NCI-H460 (cell line): ENCODE measurements at places on chromosomes 4 and X.

DNA sequence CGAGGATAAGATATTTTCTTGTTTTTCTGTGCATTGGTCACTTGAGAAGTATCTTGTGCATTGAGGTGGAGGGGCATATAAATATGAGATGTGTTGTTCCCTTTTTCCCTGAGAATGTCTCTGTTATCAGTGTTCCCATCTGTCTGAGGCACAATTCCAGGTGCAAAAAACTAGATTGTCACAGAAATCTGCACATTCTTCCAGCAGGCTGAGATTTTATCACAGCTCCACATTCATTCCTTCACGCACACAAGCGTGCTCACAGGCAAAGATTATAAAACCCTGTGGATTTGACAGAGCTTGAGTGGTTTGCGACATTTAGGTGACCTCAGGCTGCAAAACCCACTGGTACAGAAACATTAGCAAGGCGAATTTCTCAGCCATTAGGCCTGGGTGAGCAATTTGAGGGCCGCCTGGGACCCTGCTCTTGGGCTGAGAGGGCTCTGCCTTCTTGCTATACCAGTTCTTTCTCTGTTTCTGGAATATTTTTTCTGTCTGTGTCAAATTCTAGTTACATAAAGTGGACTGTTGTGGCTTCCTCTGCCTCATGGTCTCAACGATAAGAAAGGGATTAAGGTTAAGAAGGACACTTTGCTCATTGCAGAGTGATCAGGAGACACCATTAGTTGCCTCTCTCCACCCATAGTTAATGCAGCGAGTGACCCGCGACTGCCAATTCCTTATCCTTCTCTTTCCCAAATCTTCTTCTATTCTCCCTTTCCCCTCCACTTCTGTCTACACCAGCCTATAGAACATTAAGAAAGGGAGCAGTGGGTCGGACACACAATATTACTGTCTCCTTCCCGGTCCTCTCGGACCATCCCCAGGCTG is 86.7 kb upstream of the C1QTNF7 start:
- no peak for DNase-seq

DNA sequence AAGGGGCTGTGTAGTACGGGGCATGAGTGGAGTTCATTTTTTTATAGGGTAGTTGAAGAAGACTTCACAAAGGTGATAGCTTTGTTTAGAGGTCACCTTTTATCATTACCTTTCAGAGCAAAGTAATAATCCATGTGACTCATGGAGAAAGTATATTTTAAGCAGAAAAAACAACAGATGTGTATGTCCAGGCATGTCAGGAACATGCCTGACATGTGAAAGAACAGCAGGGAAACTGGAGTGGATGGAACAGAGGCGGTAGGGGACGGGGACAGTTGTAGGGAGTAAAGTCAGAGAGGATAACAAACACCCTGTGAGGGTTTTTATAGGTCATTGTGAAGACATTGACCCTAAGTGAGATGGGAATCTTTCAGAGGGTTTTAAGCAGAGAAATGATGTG is 107.6 kb downstream of the USP9X start:
- DNase-seq, result no peak

- DNase-seq, result no peak
Measured at GRCh38 chr4:10761903-10762302, 77.3 kb upstream of the CLNK start.

- no peak for DNase-seq
Measured at GRCh38 chrX:353566-354535, 32.9 kb downstream of the PPP2R3B start.

GRCh38 chr4:181858741-181859140 is 384.5 kb upstream of the TENM3 start:
- no peak for DNase-seq

DNA sequence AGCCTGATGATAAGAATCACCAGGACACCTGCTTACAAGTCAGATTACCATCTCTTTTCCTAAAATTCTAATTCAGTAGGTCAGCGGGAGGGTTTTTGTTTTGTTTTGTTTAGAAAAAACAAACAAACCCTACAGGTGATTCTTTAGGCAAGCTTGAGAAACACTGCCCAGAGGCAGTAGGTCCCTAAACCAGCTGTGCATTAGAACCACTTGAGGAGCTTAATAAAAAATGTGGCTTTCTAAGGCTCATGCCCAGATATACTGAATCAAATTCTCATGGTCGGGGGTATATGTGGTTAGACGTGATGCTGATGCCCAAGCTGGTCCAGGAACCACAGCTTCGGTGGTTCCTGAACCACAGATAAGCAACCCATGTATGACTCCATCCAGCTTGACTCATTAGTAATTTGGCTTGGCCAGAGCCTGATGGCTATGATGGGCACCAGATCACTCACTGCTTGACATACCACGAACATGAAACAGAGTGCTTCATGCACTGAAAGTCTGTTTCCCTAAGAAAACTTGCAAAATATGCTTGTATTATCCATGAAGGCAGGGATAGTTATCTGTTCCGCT is 338.1 kb upstream of the F9 start:
- no peak for DNase-seq

DNA sequence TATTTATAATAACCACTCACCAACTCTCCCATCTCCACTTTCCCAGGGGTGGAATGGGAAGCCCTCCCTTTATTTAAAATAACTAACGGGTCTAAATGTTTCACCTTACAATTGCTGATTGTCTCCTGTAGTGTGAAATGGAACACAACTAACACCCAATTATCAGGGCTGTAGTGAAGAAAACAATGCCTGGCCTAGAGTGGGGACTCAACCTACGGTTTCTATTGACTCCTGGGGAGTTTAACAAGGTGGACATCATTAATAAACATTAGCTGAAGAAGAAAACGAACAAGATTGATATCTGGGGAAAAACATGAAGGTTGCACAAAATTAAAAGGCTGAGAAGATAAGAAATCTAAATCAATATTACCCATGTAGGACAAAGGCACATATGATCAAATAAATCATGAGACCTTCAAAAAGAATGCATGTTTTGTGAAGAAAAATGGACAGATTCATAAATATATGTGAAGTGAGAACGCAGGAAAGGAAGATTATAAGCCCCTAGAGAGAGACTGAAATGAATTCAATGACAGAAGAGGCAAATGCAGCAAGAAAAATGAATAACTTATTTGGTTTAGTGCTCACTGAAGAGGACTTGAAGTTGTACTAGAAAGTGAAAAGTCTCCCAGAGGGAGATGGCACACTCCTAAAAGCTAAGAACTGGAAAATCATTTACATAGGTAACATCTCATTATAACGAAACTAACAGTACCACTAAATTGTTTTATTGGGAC is 593.0 kb upstream of the AADAT start:
- DNase-seq, result no peak

- no peak for DNase-seq
Measured at GRCh38 chr4:76470532-76470931, 35.5 kb downstream of the SHROOM3 start.

GRCh38 chr4:12778191-12778590 is 705.9 kb downstream of the RAB28 start:
- DNase-seq, result no peak

DNA sequence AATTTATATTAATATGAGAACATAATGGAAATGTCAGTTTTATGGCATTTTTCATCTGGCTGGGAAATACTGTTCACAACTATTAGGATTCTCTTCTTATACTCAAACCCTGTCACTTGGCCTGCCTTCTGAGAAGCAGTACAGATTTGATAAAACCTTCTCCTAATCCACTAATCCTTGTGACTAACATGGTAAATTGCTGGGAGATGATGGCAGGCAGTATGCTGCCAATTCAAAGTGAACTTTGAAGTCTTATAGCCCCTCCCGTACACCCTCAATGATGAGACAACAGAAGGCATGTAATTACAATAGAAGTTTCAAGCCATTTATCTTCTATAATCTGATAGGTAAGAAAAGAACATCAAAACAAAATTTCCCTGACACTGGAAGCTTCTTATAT is 36.9 kb downstream of the PAQR3 start:
- no peak for DNase-seq

DNA sequence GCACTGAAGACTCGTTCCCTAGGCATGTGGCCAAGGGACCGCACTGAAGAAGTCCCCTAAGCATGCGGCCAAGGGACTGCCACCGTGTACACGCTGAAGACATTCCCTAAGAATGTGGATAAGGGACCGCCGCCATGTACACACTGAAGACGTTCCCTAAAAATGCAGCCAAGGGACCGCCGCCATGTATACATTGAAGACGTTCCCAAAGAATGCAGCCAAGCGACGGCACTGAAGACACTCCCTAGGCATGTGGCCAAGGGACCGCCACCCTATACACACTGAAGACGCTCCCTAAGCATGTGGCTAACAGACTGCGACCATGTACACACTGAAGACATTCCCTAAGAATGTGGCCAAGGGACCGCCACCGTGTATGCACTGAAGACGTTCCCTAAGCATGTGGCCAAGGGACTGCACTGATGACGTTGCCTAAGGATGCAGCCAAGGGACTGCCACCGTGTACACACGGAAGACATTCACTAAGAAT is 31.5 kb downstream of the DHRSX start:
- no peak for DNase-seq

- no peak for DNase-seq
Measured at GRCh38 chr4:1232661-1233621, 16.0 kb downstream of the CTBP1 start.

DNA sequence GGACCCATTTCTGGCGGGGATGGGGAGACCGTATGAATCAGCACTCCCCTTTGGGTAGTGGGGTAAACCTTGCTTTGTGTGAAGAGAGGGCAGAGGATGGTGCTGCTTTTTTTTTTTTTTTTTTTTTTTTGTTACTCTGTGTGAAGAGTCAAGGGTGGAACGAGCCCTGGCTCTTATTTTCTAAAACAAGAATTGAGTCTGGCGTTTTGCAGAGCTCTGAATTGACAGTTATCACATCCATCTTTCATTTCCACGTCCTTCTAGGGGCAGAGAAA is 1.2 kb downstream of the SLAIN2 start:
- DNase-seq, result no peak

DNA sequence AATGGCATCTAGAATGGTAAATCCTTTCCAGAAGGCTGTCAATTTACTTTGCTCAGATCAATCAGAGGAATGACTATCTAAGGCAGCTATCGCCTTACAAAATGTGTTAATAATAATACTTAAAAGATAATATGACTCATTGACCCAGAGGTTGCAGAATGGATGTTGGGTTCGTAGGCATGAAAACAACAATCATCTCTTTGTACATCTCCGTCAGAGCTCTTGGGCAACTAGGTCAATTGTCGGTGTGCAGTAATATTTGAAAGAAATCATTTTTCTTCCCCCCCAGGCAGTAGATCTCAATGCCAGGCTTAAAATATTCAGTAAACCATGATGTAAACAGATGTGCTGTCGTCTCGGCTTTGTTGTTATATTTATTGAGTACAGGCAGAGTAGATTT is 165.1 kb downstream of the CAMK2D start:
- no peak for DNase-seq

GRCh38 chrX:2513121-2513664 is 12.4 kb upstream of the DHRSX start:
- DNase-seq, result no peak

DNA sequence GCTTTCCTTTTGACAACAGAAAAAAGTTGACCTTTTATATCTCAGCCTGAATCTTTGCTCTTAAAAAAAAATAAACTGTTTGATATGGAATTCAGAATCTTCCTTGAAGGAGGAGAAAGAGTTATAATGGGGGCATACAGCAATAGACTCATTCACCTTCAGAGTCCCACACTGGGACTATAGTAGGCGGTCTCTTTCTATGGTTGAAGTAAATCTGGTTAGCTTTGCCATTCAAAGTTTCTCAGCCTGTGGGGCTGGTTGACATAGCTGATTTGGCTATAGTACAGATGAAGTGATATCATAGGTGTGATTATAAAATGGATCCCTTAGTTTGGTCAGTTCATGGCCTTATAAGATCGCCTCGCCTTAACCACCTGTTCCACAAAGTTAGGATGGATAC is 156.2 kb downstream of the SH2D1A start:
- no peak for DNase-seq

GRCh38 chr4:1767770-1768366 is 25.2 kb upstream of the FGFR3 start:
- no peak for DNase-seq

DNA sequence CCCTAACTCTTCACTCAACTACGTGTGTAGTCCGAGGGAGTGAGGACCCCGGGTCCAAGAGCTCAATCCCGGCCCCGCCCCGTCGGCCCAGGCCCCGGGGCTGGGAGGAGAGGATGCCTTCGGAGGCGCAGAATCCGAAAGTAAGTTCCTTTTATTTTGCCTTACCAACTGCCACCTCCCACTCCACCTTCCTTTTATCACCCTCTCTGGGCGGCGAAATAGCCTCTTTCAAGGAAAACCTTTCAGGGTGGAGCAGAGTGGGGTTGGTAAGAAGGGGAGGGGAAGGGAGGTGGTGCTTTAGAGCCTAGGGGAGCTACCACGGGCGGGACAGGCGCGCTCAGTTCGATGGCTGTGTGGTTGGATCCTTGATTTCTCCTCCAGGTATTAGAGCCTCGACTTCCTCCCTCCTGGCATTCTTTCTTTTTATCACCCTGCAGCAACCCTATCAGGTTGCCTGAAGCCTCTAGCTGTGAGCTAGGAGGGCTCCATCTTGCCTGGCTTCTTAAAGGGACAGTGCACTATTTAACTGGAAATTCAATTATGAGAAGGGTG is 191.2 kb downstream of the RRAGB start:
- no peak for DNase-seq

DNA sequence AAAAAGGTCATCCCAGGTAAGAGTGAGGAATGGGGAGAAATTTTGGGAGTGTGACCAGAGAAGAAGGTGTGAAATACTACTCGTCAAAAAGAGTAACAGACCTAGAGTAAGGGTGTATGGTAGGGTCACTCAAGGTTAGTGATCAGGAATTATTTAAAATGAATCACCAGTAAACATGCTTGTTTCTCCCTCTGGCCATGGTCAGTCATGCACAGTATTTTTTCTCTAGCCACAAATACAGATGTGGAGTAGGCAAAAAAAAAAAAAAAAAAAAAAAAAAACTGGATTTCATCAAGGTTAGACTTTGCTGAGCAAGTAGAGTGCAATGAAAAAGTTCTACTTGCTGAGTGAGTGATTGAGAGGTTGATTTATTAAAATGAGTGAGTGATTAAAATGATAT is 34.2 kb upstream of the SLIT2 start:
- DNase-seq, result no peak

GRCh38 chr4:850323-850945 is 24.5 kb upstream of the CPLX1 start:
- DNase-seq, result no peak

DNA sequence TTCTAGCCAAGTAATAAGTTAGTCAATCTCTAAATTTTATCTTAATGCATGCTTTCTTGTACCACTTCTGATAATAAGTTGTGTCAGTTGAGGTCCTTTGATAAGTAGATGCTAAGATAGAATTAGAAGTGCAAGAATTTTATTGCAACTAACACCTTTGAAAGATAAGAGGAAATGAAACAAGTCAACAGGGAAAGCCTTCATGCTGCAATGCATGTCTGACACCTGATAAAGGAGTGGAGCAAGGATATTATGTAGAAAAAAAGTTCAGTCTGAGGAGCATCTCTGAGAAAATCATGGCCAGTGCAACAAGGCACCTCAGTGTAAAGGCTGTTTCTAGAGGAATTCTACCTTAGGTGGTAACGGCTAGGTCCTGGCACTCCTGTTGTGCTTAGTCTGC is 210.7 kb upstream of the PPP1R2C start:
- DNase-seq, result no peak

- no peak for DNase-seq
Measured at GRCh38 chr4:166422475-166422874, 549.4 kb downstream of the TLL1 start.

GRCh38 chr4:135319685-135320084 is 1118.1 kb upstream of the PABPC4L start:
- DNase-seq, result no peak

GRCh38 chrX:82648062-82648461 is 860.0 kb upstream of the POU3F4 start:
- DNase-seq, result no peak

- DNase-seq, result no peak
Measured at GRCh38 chr4:36207367-36207766, 36.9 kb downstream of the ARAP2 start.
